ENCODE measurements at places on chromosomes 7 and 10.

GRCh38 chr7:28329661-28330363, 82.5 kb upstream of the CREB5 start:
- DNase-seq = no peak

DNA sequence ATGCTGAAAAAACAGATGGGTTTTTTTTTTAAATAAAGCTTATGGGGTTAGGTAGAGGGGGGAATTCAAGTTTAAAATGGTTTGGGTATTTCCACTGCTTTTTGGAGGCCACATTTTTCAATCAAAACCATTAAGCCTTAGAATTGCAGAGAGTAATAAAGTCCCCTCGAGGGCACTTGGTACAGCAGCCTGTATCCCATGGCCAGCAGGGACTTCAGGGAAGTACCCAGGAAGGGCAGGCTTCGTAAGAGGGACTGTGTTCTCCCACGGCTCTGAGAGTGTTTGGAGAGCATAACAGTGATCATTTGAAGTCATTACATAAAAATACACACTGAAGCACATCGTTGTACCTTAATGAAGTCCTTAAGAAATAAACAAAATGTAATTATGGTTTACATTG, 432.7 kb downstream of the DPP6 start:
- DNase-seq = no peak

DNA sequence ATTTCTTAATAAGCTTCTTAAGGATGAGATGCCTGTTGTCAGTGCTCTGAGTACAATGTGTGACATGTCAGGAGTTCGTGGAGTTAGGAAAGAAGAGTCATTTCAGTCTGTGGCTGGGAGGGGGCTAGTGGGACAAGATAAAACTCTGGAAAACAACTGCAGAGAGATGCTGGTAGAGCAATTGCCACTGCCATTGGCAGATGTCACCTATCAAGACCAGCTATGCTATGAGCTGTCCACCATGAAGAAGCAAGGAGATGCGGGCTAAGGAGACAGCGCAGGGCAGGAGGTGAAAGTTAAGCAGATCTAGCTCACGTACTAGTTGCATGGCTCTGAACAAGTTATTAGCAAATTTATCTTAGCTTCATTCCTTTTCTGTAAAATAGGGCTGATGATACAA, 756.7 kb downstream of the KCNMA1 start:
- no peak for DNase-seq

GRCh38 chr7:2639181-2639681, 7.4 kb downstream of the TTYH3 start:
- DNase-seq = no peak

DNA sequence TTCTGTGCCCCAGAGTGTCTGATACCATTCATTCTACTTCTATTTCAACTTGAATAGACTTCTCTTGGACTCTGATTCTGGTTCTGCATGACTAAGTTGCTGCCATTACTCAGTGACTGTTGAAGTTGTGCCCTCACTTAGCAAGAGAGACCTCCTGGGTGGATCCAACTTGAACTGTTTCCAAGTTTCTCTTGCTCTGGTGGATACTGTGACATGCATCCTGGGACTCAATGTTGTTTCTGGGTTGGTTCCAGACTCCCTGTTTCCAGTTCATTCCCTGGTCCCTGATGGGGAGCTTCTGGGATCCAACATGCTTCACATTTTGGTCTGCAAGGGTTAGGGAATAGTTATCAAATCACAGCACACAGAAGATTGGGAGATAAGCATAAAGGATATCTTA, 26.2 kb upstream of the PRPF18 start:
- no peak for DNase-seq

DNA sequence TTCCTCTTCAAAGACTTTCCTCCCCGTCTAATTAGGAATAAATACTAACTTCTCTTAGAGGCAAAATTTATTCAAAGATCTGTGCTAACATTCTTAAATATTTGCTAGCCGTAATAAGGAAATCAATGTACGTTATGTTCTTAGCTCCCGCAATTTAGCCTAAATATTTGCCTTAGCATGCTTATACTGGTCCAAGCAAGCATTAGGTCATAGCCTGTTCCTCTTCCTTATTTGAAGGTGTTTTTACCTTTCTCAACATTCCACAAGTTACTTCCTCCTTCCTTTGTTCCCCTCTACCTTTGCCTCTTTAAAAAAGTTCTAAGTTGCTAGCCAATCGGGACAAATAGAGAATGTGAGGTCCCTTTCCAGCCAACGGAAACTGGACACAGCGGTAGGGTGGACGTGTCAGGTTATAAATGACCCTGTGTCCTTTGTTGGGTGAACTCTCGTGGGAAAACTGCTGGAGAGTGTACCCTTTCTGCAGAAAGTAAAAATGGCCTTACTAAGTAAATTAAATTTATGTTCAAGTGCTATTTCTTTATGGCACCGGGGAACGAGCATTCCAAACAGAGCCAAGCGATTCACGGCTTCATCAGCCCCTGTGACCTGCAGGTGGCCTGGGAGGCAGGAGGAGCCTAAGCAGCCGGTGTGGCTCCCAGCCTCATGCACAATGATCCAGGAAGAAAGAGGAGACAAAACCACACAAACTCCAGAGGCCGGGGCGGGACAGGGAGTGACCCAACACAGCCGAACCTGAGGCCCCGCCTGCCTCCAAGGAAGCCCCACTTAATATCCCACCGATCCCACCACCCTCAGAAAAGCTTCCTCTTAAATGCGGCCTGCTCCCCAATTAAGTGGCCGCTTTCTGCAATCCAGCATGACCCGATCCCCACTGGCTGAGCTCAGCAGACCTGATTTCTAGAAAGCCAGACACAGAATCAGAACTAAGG, 67.0 kb downstream of the ZRANB1 start:
- DNase-seq = no peak

GRCh38 chr10:76195654-76196390, 764.4 kb downstream of the LRMDA start:
- DNase-seq = no peak

DNA sequence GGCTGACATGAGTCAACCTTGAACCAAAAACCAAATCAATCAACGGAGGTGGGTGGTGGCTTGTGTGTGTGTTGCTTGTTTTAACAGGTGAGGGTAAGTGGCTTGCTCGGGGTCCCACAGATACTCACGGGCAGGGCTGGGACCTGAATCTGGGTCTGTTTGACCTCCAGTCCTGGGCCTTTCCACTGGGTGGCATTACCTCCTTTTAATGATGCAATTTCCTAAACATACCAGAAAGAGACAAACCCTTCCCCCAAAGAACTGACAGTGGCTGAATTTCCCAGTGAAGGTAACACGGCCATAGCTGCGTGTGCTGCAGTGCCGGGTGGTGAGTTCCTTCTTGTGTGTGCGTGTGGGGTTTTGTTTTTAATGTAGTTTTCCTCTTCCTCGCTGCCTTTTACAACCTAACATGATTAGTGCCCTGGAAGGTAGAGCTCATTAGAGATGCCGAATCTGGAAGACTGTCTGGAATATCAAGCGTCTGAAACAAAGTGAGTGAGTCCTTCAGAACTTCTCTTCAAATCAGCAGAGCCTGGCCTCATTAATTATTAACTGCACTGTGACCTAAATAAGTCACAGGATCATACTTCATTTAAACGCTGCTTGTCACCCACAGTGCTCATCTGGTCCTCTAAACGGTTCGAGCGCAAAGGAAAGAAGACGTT, 166.1 kb upstream of the TCERG1L start:
- no peak for DNase-seq

DNA sequence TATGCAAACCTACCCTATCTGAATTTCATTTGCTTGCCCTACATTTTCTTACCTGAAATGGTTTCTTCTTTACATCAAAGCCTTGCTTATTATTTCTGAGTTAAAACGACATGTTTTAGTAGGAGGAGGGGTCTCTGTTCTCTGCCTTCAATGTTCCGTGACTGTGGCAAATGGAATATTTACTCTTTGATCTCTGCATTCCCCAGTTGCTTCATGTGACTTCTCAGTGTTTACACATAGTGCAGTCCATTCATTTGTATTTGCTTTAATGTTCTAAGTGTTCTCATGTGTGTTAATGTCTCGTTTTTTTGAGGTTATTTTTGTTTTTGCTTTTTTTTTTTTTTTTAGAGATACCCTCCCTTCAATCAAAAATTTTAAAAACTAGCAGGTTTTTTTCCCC, 75.8 kb downstream of the GNAI1 start:
- DNase-seq = no peak

DNA sequence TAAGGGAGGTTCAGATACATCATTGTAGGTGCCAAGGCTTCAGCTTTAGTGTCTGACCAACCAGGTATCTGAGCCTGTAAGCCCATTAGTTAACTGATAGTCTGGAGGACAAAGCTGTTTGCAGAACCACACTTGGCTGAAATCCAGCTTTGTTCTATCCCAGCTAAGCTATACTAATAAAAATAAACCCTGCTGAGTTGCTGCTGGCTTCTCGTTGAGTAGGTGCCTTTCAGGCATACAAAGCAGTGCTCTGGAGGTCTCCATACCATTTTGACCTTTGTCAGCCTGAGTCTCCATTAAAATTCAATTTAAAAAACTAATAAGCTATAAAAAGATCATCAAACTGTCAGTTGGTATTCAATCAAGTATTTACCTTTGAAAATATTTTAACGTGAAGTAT, 22.0 kb downstream of the CDCA7L start:
- no peak for DNase-seq

- DNase-seq = no peak
These were observed 150.3 kb downstream of the AUTS2 start for GRCh38 chr7:69748530-69748929.

DNA sequence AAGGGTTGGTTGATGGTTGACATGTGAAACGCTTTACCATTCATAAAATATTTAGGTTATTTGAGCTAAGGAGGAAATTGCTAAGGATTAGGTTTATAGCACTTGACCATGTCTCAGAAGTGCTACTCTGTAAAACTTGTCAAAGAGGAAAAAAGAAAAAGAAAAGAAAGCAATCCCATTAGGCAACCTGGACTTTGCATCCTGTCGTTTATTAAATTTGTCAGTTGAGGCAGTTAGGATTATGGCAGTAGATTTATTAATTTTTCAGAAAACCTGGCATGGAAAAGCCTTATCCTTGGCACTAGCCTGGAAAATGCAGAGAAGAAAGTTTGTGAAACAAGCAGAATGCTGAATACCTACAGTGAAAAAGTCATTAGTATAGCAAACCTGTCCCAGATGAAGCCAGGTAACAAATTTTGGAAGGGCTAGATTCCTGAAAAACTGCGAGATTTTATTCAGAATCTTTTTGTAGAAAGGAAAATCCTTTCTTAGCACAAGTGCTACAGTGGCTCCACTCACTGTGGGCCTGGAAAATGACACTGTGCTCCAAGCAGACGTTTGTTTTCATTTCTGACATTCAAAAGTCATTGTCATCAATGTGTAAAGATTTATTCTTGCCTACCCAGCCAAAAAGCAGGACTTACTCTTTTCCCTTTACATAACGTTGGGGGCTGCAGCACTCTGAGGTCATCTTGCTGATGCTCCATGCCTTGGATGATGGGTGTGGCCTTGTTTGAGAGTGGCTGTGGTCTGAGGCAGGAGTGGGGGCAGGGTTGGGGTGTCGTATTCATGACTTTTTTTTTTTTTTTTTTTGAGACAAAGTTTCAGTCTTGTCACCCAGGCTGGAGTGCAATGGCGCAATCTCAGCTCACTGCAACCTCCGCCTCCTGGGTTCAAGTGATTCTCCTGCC, 664.9 kb downstream of the SUGCT start:
- no peak for DNase-seq

GRCh38 chr7:138033241-138033640, 31.4 kb upstream of the CREB3L2 start:
- DNase-seq = no peak

- DNase-seq = no peak
These were observed 286.3 kb downstream of the FGFR2 start for GRCh38 chr10:121311812-121312443.

DNA sequence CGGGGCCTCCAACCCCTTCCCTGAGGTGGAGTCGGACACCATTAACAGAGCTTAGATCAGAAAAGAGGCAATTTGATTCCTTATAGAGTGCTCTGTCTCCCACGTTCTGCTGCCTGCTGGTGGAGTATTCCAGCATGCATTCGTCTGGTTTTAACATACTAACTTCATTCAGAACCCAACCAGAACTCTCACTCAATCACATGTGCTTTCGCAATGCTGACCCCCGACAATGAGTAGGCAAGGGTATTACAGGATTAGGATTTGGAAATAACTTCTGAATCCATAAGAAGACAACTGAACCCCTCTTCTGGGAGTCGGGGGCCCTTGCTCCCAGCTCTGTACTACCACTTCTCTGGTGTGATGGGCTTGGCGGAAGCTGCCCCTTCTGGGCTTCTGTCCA, 55.7 kb upstream of the HABP2 start:
- DNase-seq = no peak

DNA sequence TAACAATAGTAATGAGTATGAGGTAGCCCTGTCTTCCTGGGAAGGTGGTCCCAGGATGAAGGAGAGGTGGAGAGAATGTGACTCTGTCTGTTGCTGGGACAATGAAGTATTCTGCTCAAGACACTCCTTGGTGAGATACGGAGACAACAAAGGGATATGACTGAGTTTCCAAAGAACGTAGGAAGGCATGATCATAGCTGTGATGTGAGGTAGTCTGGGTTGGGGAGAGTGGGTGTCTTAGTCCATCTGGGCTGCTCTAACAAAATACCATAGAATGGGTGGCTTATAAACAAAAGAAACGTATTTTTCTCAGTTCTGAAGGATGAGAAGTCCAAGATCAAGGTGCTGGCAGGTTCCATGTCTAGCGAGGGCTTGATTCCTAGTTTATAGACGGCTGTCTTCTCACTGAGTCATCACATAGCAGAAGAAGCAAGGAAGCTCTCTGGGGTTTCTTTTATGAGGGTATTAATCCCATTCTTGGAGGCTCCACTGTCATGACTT, 84.9 kb upstream of the RHOBTB1 start:
- no peak for DNase-seq

Data from stimulated activated CD8-positive, alpha-beta memory T cell treated with anti-CD3 and anti-CD28 coated beads, Interleukin-7, amount 100 ng/mL, for 24 hours (primary cell).